ENCODE measurements at places on chromosomes 5 and 9.

DNA sequence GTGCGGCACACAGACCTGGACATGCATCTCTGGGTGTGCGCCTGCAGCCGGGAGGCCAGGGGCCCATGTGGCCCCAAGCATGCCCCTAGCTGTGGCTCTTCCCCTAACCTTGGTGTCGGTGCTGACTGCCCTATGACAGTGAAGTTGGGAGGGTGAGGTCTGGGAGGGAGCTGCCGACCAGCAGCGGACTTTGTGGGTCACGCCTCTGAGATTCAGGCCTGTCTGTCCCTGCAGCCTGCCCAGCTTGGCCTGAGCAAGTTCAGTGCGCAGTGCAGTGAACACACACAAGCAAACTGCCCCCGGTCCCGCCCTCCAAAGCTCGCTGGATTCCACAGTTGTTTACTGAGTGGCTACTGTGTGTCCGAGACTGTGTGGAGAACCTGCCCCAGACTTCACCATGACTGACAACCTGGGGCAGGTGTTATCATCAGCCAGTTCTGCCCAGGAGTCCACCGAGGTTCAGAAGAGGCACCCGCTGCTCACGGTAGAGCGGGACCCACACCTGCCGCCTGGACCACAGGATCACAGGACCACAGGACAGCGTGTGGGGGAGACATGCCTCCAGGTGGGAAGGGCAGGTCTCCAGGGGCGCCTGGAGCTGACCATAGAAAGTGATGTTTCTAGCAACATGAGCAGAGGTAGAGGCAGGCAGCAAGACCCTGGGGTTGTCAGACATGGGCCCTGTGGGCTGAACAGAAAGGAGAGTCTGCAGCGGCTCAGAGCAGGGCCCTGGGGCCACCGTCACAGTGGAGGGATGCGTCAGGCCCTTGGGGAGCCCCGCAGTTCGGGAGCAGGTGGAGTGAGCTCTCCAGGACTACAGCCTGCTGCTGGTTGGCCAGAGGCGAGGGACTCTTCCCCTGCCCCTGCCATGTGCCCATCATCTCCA, 105.1 kb downstream of the PHF2 start:
- no peak for DNase-seq

DNA sequence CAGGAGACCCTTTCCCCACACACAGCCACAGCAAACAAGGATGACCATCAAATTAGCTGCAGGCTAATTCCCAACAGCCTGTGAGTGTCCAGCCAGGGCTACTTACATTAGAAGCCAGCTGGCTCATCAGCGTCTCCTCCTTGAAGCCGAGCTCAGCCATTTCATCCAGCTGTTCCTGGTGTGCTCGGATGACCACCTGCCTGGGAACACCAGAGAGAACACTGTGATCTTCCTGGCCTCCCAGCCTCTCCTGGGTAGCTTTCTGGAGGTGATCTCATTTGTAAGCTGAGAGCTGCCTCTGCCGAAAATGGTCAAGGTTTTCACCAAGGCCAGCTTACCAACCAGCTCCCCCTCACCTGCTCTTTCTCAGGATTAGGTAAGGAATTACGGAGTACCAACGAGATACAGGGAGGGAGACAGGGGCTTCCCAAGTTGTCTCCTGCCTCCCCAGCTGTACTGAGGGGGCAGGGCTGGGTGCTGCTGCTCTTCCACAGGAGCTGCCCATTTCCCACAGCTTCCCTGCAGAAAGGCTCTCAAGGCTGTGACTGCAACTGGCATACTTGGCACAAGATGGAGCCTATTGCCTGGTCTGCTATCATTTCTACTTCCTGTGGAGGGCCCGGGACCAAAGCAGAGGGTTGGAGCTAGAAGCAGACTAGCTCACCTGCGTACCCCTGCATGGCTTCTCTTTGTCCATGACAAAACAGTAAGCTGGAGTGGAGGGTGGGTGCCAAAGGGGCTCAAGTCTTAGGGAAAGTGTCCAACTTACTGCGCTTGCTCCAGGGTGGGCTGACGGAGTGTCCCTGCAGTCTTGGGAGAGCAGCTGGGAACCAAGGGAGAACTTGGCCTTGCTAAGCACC, 73.9 kb downstream of the KIF24 start:
- DNase-seq, result no peak

DNA sequence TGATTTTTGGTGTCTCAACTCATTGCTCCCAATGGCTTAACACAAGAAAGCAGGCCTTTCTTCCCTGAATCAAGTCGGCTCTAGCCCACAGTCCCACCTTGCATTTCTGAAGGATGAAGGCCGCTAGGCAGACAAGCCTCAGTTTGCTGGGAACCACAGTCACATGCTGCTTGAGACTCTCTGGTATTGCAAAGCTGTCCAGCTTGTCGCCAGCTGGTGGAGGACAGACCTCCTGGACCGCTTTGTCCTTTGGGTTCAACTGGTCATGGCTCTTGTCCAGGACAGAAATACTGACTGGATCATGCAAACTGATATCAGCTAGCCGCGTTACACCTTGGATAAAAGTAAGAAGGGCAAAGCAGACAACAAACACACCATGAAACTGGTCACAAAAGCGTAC, 23.1 kb downstream of the DDX31 start:
- DNase-seq, result no peak

DNA sequence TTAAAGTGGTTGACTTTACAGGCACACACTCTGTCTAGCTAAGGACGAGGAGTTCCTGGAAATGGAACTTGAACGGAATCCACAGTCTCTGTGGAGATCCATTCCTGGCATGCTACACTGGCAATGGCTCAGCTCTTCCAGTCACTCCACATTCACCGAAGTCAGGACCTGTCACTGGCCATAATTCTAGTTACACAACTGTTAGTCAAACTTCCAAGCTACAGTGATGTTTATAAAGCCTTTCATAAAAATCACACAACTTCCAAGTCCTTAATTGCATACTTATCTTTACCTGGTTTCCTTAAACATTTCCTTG, 15.7 kb downstream of the CDC14B start:
- no peak for DNase-seq

GRCh38 chr5:141681695-141682641, at the start of gene ARAP3:
ARAP3 (minus strand) TSS chr5:141682230; CDS start chr5:141680486, 1,744 bp downstream.
- DNase-seq, result no peak

DNA sequence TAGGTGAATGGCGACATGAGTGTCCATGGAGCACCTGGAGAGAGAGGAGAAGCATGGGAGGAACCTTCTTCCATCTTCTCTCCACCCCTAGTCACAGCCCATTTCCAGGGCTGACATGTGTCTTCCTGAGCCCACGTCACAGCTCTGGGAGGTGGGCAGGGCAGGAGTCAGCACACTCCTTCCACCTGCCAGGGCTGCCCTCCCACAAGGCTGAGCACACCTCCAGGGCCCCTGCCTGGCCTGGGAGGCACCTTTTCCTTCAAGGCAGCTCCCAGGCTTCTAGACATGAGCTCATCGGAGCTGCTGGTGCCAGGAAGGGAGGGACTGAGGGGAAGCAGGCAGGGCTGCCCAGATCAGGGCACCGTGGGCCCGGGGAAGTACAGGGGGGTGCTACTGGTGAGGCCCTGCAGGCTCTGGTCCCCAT, 13.6 kb upstream of the SYNPO start:
- DNase-seq, result no peak

DNA sequence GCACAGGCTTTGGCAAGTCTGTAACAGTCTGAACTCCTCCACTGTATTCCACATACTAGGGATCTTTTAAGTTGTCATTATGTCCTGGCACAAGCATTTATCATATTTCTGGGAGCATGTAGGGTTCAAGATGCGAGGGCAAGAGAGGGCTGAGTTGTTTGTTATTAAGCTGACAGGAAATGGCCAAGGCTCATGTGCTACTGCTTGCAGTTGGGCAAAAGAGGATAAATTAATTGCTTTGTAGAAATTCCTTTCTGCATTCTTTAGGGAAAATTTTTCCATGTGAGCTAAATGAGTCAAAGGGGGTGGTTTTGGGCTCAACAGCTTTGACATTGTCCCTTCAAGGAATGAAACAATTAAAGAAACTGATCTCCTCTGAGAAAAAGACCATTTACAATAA, 35.4 kb downstream of the DOCK8 start:
- no peak for DNase-seq

Data from stimulated activated CD8-positive, alpha-beta memory T cell treated with anti-CD3 and anti-CD28 coated beads, Interleukin-15, amount 100 ng/mL, for 48 hours (primary cell).